ENCODE measurements at places on chromosomes 12 and 14. TPM values are rescaled to one million over a fixed set of nuclear protein-coding genes. Genes with fewer than 3 reads are reported as not detected.

The TAS2R42 gene
- total RNA-seq, result not detected

The POTEG gene
- not detected for total RNA-seq

The GPRC5A gene
- total RNA-seq, result 314 TPM

The DENND5B gene
- total RNA-seq, result 14.1 TPM

The TOMM20L gene
- total RNA-seq, result not detected

The AICDA gene
- total RNA-seq, result 0.05 TPM

The TMEM132D gene
- not detected for total RNA-seq

The TAS2R43 gene
- total RNA-seq, result not detected

The TMEM229B gene
- total RNA-seq, result 0.24 TPM

The APPL2 gene
- 20.3 TPM for total RNA-seq
